ENCODE measurements at places on chromosomes 3 and 15. TPM values are rescaled to one million over a fixed set of nuclear protein-coding genes. Genes with fewer than 3 reads are reported as not detected.

DNA sequence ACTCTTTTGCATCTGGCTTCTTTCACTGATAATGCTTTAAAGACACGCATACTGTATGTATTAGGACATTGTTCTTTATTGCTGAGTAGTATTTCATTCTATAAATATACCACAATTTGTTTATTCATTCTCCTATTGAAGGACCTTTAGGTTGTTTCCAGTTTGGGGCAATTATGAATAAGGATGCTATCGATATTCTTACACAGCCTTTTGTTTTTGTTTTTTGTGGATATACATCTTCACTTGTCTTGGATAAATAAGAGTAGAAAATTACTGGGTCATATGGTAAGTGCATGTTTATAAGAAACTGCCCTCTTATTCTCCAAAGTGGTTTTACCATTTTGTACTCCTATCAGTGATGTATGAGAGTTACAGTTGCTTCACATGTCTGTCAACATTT, 61.8 kb upstream of the GOLGA6B start:
- no peak for DNase-seq

DNA sequence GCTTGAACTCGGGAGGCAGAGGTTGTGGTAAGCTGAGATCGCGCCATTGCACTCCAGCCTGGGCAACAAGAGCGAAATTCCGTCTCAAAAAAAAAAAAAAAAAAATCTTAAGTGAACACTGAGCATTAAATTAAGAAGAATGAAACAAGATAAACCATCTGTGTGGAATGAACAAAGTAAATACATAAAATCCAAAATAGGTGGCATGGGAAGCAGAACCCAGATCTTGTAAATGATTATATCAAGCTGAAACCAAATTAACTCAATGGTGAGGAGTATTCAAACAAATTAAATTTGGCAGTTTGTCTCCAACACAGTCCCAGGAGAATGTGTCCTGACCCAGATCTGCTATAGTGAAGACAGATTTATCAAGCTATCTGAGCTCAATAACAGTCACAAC, 32.1 kb downstream of the STAG1 start:
- DNase-seq: no peak

DNA sequence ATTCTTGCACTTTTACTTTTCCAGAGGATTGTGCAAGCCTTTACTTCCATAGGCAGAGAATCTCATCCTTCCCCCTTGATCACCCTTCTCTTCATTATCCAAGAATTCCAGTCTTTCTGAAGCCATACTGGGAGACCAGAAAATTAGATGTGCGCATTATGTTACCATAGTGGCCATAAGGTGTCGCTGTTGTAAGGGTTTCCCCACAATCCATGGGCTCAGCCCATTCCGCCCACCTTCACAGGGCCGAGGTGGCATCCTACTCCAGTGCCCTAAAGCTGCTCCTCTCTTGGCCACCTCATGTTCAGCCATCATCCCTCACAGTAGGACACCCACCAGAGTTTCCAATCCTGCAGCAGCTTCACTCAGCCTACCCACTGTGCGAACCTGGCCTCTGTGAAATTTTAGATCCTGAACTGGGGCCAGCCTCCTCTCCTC, 35.0 kb downstream of the CTSH start:
- peak; percentile 54 for DNase-seq

DNA sequence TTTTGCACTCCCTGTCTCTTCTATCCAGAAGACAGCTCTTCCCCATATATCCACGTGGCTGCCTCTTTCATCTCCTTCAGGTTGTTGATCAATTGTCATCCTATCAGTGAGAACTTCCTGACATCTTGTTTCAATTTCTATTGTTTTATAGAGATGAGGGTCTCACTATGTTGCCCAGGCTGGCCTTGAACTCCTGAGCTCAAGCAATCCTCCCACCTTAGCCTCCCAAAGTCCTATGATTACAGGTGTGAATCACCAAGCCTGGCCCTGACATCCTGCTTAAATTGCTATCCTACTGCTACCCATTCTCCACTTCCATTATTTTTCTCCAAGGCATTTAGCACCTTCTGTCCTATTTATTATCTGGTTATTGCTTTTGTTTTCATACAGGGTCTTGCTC, 44.9 kb upstream of the IREB2 start:
- DNase-seq: no peak

DNA sequence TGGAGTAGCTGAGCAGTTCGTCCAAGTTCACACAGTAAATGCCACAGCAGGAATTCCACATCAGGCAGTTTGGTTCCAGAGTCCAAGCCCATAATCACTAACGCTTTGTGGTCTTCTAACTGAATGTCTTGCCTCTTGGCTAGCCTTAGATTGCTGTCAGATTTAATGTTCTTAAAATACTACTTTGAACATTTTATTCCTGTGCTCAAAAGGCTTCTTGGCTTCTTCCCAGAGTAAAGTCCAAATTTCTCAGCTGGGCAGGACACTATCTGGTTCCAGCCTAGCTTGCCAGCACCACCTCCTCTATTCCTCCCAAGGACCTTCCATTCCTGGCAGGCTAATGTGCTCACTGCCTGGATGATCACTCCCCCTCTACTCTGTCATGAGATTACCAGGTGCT, 256.9 kb downstream of the SQOR start:
- DNase-seq: peak; percentile 2

GRCh38 chr3:101816215-101817149, 32.8 kb upstream of the NFKBIZ start:
- peak; percentile 53 for DNase-seq

DNA sequence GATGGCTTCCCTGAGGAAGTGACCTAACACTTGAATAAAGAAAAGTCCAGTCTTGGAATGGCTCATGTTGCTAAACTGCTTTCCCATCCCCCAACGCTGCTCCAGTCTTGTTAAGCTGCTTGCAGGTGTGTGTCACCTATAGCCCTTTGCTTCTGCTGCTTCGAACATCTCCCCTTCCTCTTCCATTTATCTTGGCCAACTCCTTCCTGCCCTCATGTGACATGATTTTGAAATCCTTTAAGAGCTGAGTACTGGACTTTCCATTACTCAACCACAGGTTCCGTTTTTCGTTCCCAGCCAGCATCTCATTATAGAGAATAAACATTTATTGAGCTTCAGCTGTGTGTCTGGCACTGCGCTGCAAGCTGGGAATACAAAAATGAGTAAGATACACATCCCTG, 1.7 kb downstream of the ATG7 start:
- peak; percentile 58 for DNase-seq

- peak; percentile 89 for DNase-seq
These were observed 9.5 kb downstream of the EDEM1 start for GRCh38 chr3:5197022-5197421.

GRCh38 chr3:186814100-186814499, 7.8 kb upstream of the RFC4 start:
- no peak for DNase-seq

DNA sequence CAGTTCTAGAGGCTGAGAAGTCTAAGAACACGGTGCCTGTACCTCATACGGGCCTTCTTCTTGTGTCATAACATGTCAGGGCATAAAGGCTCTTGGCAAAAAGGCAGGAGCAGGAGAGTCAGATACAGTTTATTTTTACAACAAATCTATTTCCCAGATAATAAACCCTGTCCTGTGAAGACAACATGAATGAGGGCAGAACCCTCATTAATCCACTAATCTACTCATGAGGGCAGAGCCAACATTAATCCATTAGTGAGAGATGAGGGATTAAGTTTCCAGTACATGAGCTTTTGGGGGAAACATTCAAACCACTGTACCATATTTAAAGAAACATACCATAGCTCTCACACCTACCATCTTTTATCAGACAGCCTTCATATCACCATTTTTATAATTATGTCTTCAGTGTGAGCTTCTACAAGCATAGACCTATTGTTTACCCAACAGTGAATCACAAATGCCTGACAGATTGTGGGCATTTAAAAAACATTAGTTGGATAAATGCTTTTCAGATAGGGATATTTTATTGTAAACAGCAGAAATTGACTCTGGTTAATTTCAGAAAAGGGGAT, 645.8 kb downstream of the GRM7 start:
- no peak for DNase-seq

- DNase-seq: no peak
These were observed 37.0 kb downstream of the LARS2 start for GRCh38 chr3:45425237-45425933.

- no peak for DNase-seq
These were observed 39.5 kb downstream of the CFAP100 start for GRCh38 chr3:126434264-126434590.

DNA sequence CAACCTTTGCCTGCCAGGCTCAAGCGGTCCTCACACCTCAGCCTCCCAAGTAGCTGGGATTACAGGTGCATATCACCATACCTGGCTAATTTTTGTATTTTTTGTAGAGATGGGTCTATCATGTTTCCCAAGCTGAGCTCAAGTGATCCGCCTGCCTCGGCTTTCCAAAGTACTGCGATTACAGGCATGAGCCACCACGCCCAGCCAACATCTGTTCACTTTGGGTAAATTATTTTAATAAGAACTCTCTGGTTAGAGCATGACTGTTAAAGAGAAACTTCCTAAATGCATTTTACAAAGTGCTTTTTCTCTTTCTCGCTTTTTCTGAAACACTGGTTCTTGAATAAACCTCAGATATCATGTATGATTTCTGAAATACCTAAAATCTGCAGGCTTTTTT, 172.5 kb downstream of the PTPRG start:
- DNase-seq: peak; percentile 12

DNA sequence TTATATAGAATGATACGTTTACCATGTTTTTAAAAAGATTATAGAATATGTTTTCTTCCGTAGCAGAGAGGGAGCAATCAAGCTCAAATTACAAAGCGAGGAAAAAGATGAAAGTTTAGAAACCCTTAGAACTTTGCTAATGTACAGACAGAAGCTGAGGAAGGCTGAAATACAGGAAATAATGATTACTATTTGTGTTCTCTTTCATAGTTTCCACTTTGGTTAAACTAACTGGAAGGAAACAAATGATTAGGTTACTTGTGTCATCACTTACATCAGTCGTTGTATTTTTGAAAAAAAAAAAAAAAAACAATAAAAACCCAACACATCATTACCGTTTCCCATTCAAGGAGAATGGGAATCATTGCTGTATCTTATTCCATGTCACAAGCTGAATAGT, 337.8 kb upstream of the CBLB start:
- no peak for DNase-seq

DNA sequence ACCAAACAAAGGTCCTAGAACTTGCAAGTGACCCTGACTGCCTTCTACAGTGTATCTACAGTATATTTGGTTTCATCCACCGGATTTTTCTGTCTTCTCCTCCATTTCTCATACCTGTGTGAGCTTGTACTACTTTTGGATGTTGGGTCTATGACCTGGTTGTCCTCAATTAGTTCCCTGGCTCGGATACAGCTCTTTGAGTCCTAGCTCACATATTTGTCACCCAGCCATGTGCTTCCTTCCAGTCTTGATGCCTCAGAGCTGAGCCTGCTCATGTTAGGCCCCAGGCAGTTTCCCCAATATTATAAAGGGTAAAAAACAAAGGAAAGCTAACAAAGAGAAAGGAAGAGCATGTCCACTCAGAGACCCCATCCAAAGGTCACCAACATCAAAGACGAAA, 28.2 kb downstream of the ZNF385D start:
- no peak for DNase-seq

DNA sequence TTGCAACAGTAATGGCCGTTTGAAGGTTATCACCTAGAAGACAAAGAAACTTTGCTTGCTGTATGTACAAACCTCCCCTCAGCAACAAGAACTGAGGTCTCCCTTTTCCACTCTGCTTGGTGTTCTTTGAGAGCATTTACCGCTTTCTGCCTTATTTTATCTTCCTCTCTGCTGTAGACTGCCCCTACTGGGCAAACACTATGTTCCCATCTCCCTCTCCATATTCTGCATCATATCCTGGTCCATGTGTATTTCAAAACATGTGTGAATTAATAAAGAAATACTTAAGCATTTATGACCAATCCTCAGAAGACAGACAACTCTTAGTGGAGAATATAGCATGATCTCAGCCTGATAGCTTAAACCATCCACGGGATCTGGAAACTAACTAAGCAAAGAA, 64.4 kb downstream of the ATP13A5 start:
- DNase-seq: no peak

GRCh38 chr15:68213991-68214837, 9.1 kb upstream of the CALML4 start:
- no peak for DNase-seq

DNA sequence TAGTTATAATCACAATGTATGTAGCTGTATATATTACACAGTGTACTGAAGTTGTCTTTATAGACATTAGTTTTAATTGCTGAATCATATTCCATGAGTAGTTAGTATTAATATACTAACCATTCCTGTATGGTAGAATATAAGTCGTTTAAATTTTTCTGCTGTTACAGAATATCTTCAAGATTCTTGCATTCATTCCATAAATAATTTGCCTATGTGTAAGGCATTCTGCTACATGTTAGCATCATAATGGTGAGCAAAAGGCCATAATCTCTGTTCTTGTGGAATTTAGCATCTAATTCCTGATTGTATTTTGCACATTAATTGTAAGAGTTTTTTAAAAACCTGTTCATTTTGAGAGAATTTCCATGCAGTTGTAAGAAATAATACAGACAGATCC, 14.1 kb downstream of the GYG1 start:
- DNase-seq: no peak

GRCh38 chr3:161050935-161051334, 54.2 kb downstream of the B3GALNT1 start:
- DNase-seq: no peak

DNA sequence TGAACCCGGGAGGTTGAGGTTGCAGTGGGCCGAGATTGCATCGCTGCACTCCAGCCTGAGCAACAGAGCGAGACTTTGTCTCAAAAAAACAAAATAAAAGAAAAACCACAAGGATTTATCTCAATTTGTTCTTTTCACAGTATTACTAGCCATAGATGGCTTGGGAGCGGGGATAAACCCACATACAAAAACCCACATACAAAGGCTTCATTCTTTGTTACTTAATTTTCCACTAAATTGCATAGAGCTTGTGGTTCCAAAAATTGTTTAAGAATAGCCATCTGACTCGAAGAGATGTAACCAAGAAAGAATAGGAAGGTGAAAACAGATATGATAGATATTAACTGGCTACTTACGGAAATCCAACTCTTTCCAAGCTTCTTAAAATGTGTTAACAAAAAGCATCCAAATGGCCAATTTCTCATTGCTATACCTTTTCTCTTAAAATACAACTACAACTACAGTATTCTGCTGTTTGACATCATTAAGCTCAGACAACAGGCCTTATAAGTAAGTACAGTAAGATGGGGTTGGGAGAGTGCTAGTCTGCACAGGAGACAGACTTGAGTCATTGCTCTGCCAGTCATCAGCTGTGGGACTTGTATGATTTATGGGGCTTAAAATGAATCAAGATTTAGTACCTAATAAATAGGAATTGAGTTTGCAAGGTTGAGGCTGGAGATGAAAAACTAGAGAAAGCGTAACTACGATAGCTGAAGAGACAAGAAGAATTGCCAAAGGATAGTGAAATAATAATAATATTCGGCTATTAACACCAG, 96.6 kb upstream of the PLXND1 start:
- no peak for DNase-seq

IGSF11 gene
- not detected for total RNA-seq

PLA2G4D gene
- total RNA-seq: not detected

CYP8B1 gene
- total RNA-seq: not detected

TIGIT gene
- total RNA-seq: under 0.01 TPM

SHF gene
- total RNA-seq: 2.6 TPM

GPR62 gene
- total RNA-seq: under 0.01 TPM

LRRC2 gene
- total RNA-seq: 5.2 TPM

ADAMTS17 gene
- under 0.01 TPM for total RNA-seq

LRRC31 gene
- not detected for total RNA-seq

CRYBG3 gene
- 22.9 TPM for total RNA-seq

CFAP92 gene
- not detected for total RNA-seq

All from fibroblast of villous mesenchyme (primary cell).